ENCODE measurements at places on chromosomes 5 and 9.

GRCh38 chr5:54632131-54632701 lies 114.7 kb downstream of the SNX18 start:
- DNase-seq = no peak

DNA sequence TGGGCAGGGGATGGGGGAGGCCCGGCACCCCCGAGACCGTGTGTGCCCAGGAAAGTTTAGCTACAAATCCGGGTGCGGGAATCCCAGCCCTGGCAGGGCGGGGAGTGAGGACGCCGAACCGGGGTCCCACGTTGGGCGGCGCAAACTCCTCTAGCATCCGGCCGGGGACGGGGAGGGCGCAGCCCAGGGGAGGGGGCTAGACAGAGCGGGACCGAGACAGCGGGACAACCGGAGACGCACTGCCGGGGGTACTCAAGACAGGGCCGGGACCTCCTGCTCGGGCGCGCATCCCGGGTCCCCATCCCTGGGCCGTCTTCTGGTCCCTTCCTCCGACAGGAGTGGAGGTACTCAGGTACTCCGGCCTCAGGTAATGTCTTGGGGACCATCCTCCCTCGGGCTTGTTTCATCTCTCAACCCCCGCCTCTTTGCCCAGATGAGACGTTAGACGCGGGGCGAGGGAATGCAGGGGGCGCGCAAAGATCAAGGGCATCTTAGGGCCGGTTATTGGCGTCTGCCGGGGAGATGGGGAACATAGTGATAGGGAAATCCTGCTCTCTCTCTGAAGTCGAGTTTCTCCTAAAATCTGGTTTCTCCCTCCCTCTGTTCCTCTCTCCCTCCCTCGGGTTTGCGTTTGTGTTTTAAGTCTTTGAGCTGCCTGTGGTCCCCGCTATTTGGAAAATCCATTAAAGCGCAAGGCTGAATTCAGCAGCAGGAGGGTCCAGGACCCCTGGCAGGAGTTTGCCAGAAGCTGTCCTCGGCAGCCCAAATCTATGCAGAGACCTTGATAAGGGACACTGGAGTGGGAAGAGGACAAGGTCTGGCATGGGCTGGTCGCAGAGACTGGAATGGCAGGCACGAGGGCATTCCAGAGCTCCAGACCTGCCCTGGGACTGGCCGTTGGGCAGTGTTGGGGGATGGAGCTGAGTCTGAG lies 815 bp downstream of the PDZD2 start:
- DNase-seq = peak; percentile 28

DNA sequence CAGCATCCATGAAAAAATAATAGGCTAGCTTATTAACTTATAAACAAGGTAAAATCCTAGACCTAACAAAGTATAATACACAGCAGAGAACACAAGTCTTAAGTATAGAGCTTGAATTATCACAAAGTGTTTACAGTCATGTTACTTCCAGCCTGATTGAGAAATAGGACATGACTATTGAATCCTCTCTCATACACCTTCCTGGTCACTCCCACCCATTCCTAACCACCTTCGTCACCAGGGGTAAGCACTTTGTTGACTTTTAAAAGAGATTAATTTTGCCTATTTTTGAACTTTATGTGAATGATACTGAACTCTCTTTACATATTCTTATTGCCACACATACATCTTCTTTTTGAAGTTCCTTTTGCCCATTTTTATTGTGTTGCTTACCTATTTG lies 325.8 kb downstream of the PJA2 start:
- no peak for DNase-seq

GRCh38 chr9:132564526-132564925 lies 17.9 kb upstream of the BARHL1 start:
- DNase-seq = no peak

- no peak for DNase-seq
Measured at GRCh38 chr9:18357321-18357720, 116.6 kb upstream of the ADAMTSL1 start.

DNA sequence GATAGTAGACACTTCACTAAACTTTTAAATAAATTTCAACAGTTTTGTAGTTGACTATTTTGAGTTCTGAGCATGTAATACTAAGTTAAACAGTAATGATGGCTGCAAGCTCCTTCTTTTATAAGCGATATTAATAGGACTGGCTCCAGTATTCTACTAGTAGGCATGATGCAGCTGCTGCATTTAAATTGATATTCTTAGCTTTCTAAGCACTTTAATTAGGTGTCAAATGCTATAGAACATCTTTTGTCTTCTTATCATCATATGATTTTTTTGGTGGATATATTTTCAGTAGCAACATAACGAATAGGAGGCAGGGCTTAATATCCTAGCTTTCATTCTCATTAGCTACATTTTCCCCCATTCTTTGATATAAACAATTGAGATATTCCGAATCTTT lies 141.1 kb downstream of the FBXO4 start:
- no peak for DNase-seq

DNA sequence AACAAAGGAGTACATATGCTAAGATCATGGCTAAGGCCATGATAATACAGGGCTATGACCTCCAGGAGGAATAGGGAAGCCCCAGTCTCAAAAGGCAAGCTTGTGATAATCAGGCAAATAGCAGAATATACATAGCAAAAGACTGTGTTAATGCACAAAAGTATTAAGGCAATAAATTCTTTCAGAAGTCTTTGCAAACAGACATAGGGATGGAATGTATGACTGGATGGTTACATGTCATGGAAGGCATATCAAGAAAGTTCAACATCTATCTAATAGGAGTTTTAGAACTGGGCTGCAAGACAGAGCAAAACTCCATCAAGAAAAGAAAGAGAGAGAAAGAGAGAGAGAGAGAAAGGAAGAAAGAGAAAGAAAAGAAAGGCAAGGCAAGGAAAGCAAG lies 264.5 kb upstream of the CDH6 start:
- no peak for DNase-seq

DNA sequence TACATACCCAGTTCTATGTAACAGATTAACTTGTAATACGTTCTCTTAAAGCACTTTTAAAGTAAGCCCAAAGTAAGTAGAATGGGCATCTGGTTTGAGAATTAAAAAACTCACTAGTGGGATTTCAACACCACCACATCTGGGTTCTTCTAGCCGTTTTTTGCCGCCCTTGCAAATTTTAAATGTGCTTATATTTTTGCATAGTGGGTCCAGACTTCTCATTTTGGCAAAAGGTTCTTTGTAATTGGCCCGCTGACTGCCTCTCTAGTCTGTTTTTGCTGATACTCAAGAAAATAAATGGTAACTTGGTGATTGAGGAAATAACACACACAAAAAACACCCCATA lies 582 bp upstream of the FBXO4 start:
- no peak for DNase-seq

GRCh38 chr5:3277590-3278196 lies 317.9 kb upstream of the IRX1 start:
- no peak for DNase-seq

DNA sequence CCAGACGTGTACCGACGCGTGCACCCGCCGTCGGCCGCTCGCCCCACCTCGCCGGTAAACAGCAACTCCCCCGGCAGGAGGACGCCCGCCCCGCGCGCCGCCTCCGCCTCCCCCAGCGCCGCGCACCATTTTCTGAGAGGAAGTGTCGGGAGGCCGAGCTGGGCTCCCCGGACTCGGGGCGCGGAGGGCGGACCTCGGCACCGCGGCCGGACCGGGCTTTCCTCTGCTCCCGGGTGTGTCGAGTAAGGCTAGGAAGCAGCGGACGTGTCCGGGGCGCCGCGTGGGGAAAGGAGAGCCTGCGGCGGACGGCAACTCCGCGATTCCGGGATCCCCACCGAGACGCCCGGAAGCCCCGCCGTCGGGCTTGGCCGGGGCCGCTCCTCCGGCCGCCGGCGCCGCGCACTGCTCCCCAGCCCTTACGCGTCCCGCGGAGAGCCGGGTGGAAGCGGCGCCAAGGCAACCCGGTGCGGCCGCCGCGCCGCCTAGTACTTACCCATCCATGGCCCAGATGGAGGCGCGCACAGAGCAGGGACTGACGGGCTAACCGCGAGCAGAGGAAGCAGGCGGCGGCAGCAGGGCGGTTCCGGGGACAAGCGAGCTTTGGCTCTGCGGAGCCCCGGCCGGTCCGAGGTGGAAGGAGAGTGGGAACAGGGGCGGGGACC lies at the start of gene PTBP3:
PTBP3 (minus strand) TSS at position 643 of the 662 bp plus-strand sequence. CDS start 35,754 bp downstream, outside the sequence.
- peak; percentile 82 for DNase-seq

- peak; percentile 39 for DNase-seq
Measured at GRCh38 chr5:76303921-76304320, 99.2 kb upstream of the IQGAP2 start.

- DNase-seq = no peak
Measured at GRCh38 chr5:88889189-88890069, 6.4 kb upstream of the MEF2C start.

DNA sequence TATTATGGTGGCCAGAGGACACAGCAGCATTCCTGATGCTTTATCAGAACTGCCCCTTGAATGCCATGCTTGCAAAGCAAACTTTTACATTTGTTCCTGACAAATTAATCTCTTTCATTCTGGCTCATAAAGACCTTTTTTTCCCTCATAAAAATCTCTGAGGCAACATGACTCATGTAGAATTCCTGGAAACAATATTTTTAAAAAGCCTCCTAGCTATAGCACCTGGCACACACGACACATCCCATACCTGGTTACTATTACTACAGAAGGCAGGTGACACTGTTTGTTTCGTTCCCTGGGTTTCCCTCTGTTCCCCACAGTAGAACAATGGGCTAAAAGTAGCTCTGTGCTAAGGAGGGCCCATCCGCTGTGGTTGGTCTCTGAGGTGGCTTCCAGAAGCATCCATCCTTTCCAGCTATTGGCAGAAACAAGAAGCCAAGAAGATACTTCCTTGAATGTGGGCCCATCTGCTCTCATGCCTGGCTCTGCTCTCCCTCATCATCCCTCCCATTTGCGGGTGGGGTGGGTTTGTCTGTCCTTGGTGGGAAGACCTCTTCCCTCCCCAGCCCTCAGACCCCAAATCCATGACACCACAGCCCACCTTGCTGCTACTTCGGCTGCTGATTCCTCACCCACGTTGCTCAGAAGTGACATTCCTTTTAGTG lies 59.1 kb downstream of the GALNT12 start:
- no peak for DNase-seq

Measured in stimulated activated CD8-positive, alpha-beta memory T cell treated with anti-CD3 and anti-CD28 coated beads, Interleukin-4, amount 100 ng/mL, for 48 hours (primary cell).